ENCODE measurements at places on chromosomes 3 and 15. TPM values are rescaled to one million over a fixed set of nuclear protein-coding genes. Genes with fewer than 3 reads are reported as not detected.

PRTG gene
- not detected for total RNA-seq

TGM5 gene
- total RNA-seq, result not detected

DNA sequence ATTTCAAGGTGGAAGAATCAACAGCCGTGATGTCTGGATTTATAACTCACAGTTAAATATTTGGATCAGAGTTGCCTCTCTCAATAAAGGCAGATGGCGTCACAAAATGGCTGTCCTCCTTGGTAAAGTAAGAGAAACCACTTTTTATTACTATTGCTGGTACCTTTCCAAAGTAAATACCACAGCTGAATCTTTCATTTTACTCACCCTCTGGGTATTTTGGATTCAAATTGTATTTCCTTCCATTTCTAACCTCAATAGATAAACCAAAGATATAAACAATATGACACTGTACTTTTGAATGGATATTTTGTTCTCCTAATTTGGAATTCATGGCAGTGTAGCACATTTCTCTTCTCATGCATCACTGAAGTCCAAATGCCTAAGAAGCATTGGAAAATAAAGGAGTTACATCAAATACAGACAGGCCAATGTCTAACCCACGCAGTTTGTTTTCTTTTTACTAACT lies 29.5 kb downstream of the KLHL24 start:
- no peak for DNase-seq

- no peak for DNase-seq
Observed at GRCh38 chr3:34159613-34160420, 361.4 kb downstream of the PDCD6IP start.

DNA sequence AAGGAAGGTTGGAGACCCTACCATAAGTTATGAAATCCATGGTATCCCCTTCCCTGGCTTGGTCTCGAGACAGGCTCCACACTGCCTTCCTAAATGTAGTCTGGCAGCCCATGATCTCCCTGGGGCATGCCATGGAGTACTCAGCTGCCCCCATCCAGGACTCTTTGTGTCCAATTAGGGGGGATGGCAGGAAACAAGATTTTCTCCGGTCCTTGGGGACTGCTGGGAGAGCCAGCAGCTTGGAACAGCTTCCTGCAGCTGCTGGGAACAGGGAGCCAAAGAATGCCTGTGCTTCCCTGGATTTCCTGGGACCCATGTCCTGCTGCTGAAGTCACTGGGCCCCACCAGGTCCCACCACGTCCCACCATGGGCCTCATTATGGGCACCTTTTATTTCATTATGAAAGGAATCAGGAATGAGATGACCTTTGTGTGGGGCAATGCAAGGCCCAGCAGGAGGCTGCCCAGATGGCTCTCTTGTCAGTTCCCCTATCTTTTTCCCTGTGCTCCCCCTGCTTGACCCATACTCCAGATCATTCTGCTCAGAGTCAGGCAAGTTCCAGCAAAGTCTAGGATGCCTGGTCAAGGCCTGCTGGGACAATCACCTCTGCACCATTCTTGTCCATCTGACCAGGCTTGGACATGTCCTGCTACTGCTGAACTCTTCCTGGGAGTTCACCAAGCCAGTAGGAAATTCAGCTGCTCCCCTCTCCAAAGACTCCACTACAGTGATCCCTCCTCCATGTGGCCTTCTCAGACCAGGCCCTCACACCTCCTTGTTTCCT lies 15.0 kb upstream of the DAG1 start:
- DNase-seq, result no peak

DNA sequence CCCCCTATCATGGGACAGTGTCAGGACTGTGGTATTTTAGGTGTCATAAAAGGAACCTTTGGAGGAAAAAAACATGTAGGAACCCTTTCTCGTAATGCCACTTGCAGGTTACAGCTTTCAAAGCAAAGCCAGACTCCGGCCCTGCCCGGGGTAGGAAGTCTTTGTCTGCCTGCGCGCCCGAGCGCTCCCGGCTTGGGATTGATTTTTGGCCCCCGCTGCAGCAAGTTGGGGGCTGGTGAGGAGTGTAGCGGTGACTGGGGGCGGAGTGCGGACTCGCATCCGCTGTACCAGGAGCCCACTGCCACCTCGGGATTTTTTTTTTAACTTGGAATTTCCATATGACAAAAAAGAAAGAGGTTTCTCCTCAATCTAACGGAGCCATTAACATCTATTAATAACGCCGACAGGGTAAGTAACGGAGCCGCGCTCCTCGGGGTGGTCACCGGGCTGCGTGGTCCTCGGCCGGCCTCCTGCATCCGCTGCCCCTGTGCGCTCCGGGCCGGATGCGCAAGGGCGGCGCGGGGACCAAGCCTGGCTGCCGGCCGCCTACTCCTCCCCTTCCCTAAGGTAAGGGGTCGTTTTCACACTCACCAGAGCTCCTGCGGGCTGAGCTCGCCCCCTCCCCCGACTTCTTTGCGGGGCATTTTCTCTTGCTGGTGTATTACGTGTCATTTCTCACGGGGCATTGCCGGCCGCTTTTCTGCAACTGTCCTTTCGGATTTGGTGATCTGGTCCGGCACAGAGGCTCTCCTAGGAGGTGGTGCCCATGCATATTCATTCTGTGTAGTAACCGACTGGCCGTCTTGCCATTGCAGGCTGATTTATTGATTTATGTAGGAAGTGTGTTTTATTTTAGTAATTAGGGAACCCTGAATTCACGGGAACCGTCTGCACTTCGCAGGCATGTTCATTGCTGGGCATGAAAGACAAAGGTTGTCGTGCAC lies 219.8 kb upstream of the TOPAZ1 start:
- no peak for DNase-seq
